ENCODE measurements at places on chromosomes 12 and 14. TPM values are rescaled to one million over a fixed set of nuclear protein-coding genes. Genes with fewer than 3 reads are reported as not detected.

The EID3 gene
- 4.6 TPM for polyA plus RNA-seq

DNA sequence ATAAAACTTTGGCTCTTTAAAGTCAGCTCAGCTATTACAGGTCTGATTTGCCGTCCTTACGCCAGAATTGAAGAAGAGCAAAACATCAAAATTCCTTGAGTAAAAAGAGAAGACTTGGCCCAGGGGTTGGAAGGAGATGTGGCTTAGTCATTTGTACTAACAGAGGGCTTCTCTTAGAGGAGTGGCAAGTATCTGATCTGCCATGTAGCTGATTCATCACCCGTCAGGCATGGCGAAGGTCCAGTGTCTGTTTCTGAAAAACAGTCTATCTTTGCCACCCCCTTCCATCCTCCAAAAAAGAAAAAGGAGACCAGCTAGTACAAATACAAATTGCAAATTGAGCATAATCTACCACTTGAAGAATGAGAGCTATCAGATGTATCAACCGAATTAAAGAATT lies 91.9 kb downstream of the RAD52 start:
- DNase-seq: no peak

DNA sequence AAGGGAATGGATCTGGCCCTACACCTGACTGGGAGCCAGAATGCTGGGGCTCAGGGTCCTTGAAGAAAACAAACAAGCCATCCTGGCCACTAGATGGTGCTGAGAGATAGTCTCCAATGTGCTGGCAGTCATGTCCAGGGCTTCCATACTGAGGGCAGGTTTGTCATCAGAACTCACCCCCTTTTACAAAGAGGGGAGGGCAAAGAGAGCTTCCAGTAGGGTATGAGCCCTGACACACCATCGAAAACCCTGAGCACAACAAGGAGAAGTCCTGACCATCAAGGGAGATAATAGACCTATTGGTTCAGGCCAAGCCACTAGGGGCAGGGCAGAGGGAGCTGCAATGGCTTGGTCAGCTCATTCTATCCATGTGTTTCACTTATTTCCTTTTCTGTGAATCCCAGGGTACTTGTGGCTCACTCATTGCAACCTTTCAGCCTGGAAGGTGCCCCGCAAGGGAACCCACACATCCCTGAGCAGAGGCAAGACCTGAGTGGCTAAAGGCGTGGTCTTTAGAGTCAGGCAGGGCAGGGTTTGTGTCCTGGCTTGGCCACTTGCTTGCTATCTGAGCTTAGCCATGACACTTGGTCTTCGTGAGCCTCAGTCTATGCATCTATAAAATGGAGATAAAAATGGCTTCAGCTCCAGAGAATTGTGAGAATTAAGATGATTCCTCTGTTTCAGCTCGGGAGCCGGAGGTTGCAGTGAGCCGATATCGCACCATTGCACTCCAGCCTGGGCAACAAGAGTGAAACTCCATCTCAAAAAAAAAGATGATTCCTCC lies 6.2 kb upstream of the PLEKHH1 start:
- DNase-seq: no peak

- DNase-seq: no peak
These were observed 200.2 kb downstream of the ITPR2 start for GRCh38 chr12:26632756-26633155.

- no peak for DNase-seq
These were observed 27.0 kb upstream of the EEA1 start for GRCh38 chr12:92955997-92956663.

DNA sequence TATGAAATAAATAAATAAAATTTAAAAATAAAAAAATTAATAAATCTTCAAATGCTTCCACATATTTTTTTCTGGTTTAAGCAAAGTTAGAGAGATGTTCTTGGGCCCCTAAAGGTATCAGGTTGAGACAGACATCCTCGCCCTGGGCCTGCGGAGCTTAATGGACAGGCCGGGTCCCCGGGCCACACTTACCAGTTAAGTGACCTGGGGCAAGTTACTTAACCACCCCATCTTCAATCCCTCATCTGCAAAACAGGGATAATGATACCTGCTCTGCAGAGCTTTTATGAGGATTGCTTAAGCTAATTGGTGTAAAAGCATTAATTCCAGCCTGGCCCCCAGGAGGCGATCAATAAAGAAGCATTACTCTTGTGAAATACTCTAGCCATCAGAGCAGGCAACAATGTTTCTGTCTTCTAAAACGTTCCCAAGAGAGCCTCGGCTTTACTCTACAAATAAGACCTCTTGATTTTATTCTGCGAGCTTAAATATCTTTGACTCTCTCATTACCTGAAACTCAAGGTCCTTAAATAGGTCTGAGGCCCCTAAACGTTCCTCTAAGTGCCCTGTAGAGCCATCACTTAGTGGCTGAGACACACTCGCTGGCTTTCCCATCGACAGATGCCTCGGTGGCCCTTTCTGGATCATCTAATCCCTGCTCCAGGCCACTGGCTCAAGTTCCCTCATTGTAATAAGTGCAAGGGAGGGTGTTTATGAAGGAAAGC lies 81.1 kb upstream of the DIO3 start:
- DNase-seq: no peak

GRCh38 chr14:69712599-69713088 lies 54.3 kb upstream of the SRSF5 start:
- no peak for DNase-seq

The MGAT4C gene
- 3.9 TPM for polyA plus RNA-seq

DNA sequence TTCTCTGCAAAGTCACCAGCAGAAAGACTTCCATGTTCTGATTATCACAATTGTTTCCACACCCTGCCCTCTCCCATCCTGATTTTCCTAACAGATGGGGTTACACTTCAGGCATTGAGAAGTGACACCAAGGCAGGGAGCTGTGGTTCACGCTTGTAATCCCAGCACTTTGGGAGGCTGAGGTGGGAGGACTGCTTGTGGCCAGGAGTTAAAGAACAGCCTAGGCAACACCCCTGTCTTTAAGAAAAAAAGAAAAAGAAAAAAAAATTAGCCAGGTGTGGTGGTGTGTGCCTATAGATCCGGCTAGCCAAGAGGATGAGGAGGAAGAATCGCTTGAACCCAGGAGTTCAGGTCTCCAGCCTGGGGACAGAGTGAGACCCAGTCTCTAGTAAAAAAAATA lies 5.2 kb downstream of the PPP1CC start:
- DNase-seq: no peak

The MYH6 gene
- 0.16 TPM for polyA plus RNA-seq

The TTC8 gene
- polyA plus RNA-seq: 33.8 TPM

DNA sequence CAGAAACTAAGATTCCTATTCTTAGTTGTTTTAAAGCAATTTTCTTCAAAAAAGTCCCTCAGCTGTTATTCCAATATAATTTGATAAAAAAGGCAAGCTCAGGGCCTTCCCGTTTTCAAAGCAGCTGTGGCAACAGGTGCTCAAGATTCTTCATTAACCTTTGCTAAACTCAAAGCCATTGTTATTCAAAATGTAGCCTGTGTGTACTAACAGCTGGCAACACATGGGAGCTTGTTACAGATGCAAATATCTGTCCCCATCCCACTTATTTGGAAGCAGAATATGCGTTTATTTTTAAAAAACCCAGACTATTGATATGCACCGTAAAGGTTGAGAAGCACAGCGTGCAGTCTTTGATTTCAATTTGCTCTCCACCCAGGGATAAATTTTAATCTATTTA lies 210.4 kb upstream of the SYT10 start:
- no peak for DNase-seq

DNA sequence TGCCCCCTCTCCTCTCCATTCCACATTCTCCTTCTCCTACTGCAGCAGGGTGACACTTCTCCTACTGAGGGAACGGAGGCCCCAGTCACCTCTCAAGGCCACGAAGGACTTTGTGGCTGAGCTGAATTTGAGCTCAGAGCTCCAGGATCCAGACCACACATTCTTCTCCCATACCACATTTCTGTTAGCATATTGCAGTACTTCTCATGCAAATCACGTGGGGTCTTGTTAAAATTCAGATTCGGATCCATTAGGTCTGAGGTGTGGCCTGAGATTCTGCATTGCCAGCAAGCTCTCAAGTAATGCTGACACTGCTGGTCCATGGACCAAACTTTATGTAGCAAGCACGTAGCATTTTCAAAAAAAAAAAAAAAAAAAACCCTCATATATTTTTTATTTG lies 9.6 kb upstream of the IFI27L2 start:
- DNase-seq: no peak

- DNase-seq: no peak
These were observed 1.2 kb downstream of the KRT72 start for GRCh38 chr12:52600071-52600470.

- no peak for DNase-seq
These were observed 54.3 kb downstream of the BMP4 start for GRCh38 chr14:53902307-53902706.

GRCh38 chr14:91058042-91058581 lies 2.3 kb downstream of the RPS6KA5 start:
- DNase-seq: no peak

- no peak for DNase-seq
These were observed 46.9 kb downstream of the DLK1 start for GRCh38 chr14:100773331-100774163.

The CLECL1 gene
- not detected for polyA plus RNA-seq

GRCh38 chr14:23119363-23120327 lies 590 bp upstream of the CEBPE start:
- DNase-seq: no peak

GRCh38 chr14:83007641-83008225 lies 1474.1 kb upstream of the SEL1L start:
- no peak for DNase-seq

- DNase-seq: no peak
These were observed 618 bp downstream of the SEC23A start for GRCh38 chr14:39102265-39102968.

GRCh38 chr12:104291867-104292524 lies 11.5 kb upstream of the EID3 start:
- no peak for DNase-seq

- no peak for DNase-seq
These were observed 45.1 kb upstream of the MEG3 start for GRCh38 chr14:100780646-100781355.

The FAM186B gene
- polyA plus RNA-seq: 0.86 TPM

GRCh38 chr12:81779216-81779615 lies 20.1 kb upstream of the PPFIA2 start:
- no peak for DNase-seq

The KRT8 gene
- 6.0 TPM for polyA plus RNA-seq

The ITGB7 gene
- polyA plus RNA-seq: 0.86 TPM

The PDE3A gene
- 36.7 TPM for polyA plus RNA-seq

DNA sequence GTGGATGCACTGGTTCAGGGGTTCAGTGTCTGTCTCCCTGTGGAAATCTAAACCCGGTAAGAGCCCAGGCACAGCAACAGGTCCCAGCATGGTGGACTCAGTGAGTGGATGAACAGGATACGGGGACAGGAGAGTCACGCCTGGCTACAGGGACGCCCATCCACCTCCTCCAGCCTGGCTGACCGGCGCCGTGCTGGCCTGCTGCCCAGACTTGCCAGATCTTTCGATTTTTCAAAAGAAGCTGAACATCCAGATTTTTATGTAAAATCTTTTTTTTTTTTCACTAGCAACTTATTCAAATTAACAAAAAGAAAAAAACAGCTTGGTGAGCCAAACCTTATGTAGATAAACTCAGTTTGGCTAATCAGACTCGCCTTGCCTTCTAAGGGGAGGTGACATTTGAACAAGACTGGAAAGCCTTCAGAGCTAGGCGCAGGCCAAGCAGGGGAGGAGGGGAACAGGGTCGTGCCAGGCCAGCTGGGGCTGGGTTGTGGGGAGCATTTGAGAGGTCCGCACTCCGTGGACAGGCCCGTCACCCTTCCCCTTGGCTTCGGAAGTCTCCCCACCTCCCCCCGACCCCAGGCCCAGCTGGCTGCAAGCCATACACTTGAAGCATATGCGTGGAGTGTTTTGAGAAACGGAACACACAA lies 87.8 kb upstream of the NCOR2 start:
- DNase-seq: no peak

The KRT82 gene
- not detected for polyA plus RNA-seq

The MYF6 gene
- polyA plus RNA-seq: 0.26 TPM

DNA sequence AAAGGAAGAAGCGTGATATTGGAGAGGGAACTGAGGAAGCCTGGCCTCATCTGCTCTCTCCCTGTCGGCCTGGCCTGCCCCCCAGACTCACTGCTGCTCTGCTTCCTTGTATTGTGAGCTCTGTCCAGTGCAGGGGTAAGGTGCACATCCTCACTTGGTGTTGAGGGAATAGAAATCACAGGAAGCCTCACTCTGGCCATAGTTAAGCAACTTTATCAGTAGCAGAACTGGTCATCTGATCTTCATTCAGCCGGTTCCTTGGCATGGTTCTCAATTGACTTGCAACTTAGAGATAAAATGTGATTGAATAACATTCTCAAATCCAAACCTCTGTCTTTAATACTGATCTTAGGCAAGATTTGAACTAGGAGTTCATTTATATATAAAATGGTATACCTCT lies 11.5 kb upstream of the CCDC175 start:
- no peak for DNase-seq
